ENCODE measurements at places on chromosomes 4 and X. TPM values are rescaled to one million over a fixed set of nuclear protein-coding genes. Genes with fewer than 3 reads are reported as not detected.

DNA sequence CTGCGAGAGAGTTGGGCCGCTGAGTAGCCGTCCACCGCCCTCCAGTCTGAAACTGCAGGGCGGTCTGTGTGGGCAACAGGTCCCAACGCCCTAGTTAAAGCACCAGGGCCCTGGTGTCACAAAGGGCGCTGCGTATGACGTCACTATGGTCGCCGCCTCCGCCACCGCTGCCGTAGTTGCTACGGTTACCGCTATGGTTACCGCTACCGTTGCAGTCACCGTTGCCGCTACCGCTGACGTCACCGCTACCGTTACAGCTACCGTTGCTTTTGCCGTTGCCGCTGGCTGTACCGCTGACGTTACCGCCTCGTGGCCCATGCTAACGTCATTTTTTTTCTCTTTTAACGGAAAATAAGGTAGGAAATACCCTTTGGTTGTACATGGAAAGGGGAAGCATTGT lies at the start of gene PPP1R2C:
TSS of gene PPP1R2C (minus strand) at position 68 of the 400 bp plus-strand sequence. CDS start 84 bp downstream, outside the sequence.
- no peak for DNase-seq

DNA sequence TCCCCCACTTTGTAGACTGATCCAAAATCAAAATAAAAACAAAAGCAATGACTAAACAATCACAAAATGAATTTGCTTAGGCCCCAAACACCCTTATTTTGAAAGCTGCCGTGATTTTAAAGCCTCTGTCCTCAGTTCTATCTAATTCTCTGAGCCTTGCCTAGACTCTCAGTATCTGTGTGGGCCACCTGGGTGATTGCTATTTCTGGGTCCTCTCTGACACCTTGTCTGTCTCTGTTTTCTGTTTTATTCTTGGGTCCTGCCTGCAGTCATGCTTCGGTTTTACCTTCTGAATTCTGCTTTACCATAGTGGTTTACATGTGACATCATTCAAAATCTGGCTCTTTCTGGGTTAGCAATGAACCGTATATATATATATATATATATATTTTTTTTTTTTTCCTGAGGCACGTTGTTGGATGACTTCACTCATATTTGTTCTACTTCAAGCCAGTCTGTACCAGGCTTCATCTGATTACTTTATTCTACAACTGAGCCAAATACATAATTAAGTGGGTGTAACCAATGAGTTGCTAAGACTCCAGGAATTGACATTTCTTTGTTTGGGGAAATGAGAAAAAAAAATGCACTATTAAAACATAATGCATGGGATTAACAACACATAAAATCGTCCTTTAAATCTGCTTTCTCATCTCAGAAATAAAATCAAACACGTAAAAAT lies 710.7 kb upstream of the SLIT2 start:
- DNase-seq = no peak

The FGF16 gene
- total RNA-seq = 0.13 TPM

GRCh38 chrX:68892651-68893050 lies 63.8 kb downstream of the EFNB1 start:
- DNase-seq = no peak

DNA sequence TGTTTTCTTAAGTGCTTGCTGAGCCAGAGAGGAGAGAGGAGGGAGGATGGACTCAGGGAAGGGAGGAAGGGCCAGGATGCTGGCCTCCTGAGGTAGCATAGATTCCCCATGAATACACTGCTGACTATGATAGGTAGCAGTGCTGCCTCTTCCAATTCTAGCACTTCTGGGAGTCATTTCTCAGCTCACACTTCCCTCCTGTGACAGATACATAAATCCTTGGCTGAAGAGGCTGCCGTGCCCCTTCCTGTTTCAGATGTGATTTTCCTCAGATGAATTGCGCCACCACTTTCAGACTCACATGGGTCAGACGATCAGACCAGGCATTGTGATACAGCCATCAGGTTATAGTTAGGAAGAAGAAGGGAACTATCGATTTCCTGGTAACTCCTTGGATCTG lies 22.4 kb downstream of the TSC22D3 start:
- no peak for DNase-seq

- no peak for DNase-seq
These were observed 7.2 kb downstream of the SLC25A6 start for GRCh38 chrX:1384658-1385252.

The STPG2 gene
- 0.19 TPM for total RNA-seq

The PAGE2B gene
- not detected for total RNA-seq

DNA sequence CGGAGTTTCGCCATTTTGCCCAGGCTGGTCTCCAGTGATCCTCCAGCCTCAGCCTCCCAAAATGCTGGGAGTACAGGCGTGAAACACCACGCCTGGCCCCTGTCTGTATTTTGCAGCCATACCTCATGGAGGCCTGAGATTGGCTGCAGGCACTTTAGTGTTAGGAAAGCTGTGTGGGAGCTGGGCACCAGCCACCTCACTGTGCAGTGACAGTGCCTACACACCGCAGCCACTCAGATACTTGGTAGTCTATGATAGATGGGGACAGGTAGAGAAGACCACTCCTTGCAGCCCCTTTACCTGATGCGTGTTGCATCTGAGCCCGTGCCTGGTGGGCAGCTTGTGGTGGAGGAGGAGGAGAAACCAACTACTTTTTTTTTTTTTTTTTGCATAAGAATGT lies 16.3 kb downstream of the SMS start:
- no peak for DNase-seq

DNA sequence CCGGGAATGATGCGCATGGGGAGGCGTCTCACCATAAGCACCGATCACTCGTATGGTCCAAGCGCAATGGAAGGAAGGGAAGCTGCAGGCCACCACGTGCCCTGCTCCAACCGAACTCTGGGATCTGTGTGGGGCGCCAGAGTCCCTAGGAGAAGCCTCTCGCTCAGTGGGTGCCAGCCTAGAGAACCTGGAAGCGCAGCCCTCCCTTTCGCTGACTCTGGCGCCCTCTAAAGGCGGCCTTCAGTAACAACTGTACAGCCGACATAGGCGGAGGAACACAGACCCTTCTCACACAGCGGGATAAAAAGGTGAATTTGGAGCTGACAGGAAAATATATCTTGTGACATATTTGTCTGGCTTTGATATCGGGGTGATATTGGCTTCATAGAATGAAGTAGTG lies 76.0 kb downstream of the INTS6L start:
- DNase-seq = no peak

GRCh38 chrX:34612036-34612435 lies 45.0 kb downstream of the TMEM47 start:
- DNase-seq = no peak

DNA sequence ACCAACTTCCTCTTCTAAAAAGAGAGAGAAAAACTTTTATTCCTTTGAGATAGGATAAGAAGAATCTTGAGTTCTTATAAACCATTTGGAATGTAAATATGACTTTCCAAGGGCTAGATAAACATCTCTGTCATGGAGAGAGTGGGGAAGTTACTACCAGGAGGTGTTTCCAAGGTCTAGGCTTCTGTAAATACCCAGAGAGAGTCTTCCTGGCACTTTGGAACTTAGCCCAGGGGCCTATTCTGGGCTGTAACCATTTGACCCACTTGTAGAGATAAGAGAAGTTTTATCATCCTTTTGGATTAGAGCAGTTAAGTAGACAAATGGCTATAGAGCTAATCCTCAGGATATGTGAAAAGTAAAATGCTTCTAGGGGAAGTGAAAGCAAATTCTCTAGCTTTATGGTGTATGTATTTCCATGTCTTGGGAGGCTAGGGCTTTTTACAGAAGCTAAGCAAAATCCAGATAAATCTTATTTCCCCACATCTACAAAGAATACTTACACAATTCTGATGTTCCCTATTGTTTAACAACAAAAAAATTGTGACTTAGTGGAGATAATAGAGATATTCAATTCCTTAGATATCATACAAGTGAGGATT lies 51.1 kb downstream of the MCUB start:
- DNase-seq = no peak

The VSIG1 gene
- total RNA-seq = not detected

GRCh38 chrX:119622356-119623232 lies 16.4 kb upstream of the NKRF start:
- DNase-seq = no peak

The PHOX2B gene
- not detected for total RNA-seq

GRCh38 chr4:2058264-2059045 lies 672 bp upstream of the NAT8L start:
- DNase-seq = no peak

The CCDC160 gene
- total RNA-seq = not detected

DNA sequence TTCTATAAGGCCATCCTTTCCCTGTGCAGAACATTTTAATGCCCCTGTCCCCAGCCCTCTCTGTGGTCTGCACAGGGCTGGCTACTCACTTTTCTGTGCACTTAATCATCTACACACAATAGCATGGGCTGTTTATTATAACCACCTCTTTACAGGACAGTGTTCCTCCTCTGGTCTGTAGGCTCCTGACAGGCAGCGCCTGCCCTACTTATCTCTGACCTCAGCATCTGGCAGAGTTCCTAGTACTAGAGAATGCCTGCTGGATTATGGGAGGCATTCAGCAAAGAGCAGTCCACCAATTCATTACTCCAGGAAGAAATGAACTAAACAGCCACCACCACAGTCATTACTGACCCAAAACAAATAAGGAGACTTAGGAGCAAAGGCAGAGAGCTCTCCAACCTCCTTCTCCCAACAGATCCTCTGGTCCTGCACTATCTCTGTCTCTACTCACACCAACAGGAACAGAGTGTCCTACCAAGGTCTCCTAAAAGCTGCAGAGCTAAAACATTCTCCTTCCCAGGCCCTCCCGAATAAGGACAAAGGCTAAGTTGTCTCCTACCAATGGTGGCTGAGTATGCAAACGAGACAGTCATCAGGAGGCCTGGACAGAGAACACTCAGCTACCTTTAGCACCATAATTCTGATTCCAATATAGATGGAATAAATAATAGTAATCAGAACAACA lies 279.2 kb downstream of the QDPR start:
- no peak for DNase-seq

GRCh38 chr4:160880180-160880579 lies 1283.6 kb downstream of the FSTL5 start:
- no peak for DNase-seq

DNA sequence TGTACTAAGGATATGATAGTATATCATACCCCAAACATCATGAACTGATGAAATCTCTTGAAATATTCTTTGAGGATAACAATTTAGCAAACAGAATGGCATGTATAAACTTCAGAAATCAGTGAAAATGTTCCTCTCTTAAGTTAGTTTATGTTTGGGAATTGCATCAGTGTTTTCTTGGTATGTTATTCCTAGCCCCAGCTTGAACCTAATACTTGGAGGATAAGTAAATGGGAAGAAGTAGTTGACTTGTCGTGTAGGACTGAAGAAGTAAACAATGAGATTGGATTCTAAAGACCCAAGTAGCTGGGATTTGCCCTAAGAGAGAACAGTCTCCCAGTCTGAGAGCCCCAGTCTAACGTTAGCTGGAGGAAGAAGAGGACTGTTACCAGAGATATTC lies 355.7 kb downstream of the GALNTL6 start:
- DNase-seq = no peak

The ANOS1 gene
- total RNA-seq = 4.2 TPM

The MAGEA12 gene
- total RNA-seq = not detected

The GLOD5 gene
- total RNA-seq = not detected

- no peak for DNase-seq
These were observed 123.8 kb upstream of the CXCL13 start for GRCh38 chr4:77481856-77482255.

GRCh38 chr4:101158134-101158482 lies 189.2 kb downstream of the PPP3CA start:
- DNase-seq = no peak

DNA sequence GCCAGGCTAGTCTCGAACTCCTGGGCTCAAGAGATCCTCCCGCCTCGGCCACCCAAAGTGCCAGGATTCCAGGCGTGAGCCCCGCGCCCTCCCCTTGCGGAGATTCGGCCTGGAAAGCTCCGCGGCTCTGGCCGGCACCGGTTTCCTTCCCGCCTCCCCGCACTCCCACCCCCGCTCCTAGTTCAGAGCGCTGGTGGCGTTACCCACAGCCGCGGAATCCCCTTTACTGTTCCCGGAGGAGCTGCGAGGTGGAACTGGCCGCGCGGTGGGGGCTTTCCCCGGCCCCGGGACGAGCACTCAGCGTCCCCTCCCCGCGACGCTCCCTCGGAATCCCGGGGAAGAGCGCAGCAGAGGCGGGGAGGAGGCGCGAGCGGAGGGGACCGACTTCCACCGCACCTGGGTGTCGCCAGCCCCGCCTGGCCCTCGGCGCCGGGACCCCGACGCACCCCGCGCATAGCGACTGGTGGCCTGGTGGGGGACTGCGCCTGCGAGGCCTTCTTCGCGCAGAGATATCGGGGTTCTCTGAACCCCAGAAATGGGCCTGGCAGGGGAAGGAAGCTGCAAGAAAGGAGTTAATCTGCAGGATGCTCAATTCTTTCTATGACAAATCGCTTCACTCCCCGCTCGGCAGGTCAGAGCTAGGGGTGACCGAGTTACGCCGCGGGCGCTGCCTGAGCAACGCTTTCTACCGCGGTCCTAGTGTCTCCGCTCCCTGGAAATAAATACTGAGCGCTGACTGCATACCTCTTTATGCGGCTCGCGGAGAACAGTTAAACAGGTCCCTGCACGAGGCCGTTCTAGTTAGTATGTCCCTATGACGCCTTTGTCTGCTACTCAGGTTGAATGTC lies 14.6 kb upstream of the SLC25A4 start:
- no peak for DNase-seq

The GLRA2 gene
- not detected for total RNA-seq
